NCI-H1436 treated with DMSO at 0.1 percent for 48 hours (cell line): ENCODE measurements at places on chromosomes 2 and 18.

GRCh38 chr18:5627776-5628511, 84.1 kb upstream of the EPB41L3 start:
- no peak for DNase-seq

- DNase-seq: no peak
Measured at GRCh38 chr2:1493431-1494126, 80.3 kb downstream of the TPO start.

GRCh38 chr2:25030702-25031101, 11.2 kb upstream of the EFR3B start:
- no peak for DNase-seq

GRCh38 chr2:199378948-199379650, 78.6 kb downstream of the SATB2 start:
- DNase-seq: no peak

- DNase-seq: no peak
Measured at GRCh38 chr18:69936191-69936558, 11.5 kb downstream of the CD226 start.

DNA sequence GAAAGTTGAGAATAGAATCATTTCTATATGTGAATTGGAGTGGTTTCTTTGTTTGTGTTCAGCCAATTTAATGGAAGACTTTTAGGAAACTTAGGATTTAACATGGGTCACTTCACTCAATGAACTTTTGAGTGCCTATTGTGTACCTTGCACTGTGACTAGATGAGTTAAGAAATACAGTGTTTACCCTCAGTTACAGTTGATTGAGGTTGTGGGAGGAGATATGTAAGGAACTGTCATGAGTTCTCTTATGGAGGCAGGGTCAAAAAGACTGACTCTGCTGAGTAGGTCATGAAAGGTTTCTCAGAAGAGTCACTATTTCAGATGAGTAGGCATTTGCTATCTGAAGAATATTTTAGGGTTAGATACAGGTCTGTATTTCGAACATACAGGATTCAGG, 98.6 kb downstream of the RAB3GAP1 start:
- DNase-seq: no peak

- DNase-seq: no peak
Measured at GRCh38 chr2:152078662-152079061, 20.2 kb downstream of the CACNB4 start.
